ENCODE measurements at places on chromosomes 1 and 21.

GRCh38 chr1:242219905-242220304 lies 221.0 kb upstream of the MAP1LC3C start:
- no peak for DNase-seq

- DNase-seq: no peak
These were observed 207.0 kb downstream of the TNR start for GRCh38 chr1:175536369-175536768.

DNA sequence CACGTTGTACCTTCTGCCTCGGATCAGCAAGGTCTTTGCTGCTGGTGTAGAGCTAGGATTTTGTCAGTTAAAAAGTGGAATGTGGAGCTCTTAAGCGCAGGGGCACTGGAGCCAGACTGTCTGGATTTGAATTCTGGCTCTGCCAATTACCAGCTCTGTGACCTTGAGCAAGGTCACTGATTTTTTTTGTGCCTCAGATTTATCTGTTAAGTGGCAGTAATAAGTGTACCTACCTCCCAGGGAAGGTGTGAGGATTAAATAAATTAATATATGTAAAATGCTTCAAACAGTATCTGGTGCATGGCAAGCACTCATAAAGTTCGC lies 40.3 kb downstream of the UBE2U start:
- no peak for DNase-seq

GRCh38 chr1:209380420-209380819 lies 203.1 kb upstream of the CAMK1G start:
- DNase-seq: no peak

DNA sequence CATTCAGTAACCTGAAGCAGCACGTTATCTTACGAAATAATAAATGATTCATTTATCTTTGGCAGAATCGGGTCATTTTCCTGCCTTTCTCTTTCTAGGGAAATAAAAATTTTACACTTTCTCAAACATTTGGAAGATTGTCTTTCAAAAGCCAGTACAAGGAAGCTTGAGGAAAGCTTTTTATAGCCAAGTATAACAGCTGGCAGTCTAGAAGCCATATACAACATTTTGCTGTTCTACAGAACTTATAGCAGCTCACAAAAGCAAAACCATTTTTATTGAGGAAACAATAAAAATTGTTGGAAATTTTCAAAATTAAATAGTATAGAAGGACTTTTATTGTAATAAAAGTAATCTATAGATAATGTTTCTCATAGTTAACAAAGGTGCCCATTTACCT lies 448.6 kb downstream of the SMYD3 start:
- DNase-seq: no peak
